ENCODE measurements at places on chromosomes 16 and 17. TPM values are rescaled to one million over a fixed set of nuclear protein-coding genes. Genes with fewer than 3 reads are reported as not detected.
A peak's percentile ranks its signal among the peaks of the same experiment; 100 is the strongest.

GRCh38 chr17:34998205-34998604 is 17.9 kb downstream of the LIG3 start:
- peak; percentile 87 for DNase-seq
- no peaks in the 10 kb centered on the region for H3K27me3 ChIP-seq
- peaks cover 39% of the 10 kb centered on the region for H3K36me3 ChIP-seq
- peaks cover 9% of the 10 kb centered on the region for H3K4me1 ChIP-seq

- DNase-seq = no peak
- no peak overlapping the region for H3K27ac ChIP-seq
- no peaks in the 10 kb centered on the region for H3K36me3 ChIP-seq
- H3K27me3 ChIP-seq = peaks cover 2% of the 10 kb centered on the region
- no peaks in the 10 kb centered on the region for H3K4me1 ChIP-seq
These were observed 27.0 kb upstream of the CAPNS2 start for GRCh38 chr16:55539488-55539887.

Gene ABCA3
- 8.7 TPM for total RNA-seq

- H3K27ac ChIP-seq = no peak overlapping the region
- H3K4me3 ChIP-seq = no peak overlapping the region
- peaks cover 15% of the 10 kb centered on the region for H3K36me3 ChIP-seq
- H3K27me3 ChIP-seq = no peaks in the 10 kb centered on the region
- peaks cover 17% of the 10 kb centered on the region for H3K4me1 ChIP-seq
- no peak for DNase-seq
These were observed 16.2 kb downstream of the NETO2 start for GRCh38 chr16:47127541-47127940.

Gene SLC47A1
- total RNA-seq = 0.28 TPM

GRCh38 chr16:23502466-23502865 is 7.8 kb downstream of the GGA2 start:
- no peak overlapping the region for H3K4me3 ChIP-seq
- H3K27me3 ChIP-seq = no peaks in the 10 kb centered on the region
- peaks cover 32% of the 10 kb centered on the region for H3K36me3 ChIP-seq
- H3K4me1 ChIP-seq = peaks cover 71% of the 10 kb centered on the region
- DNase-seq = no peak

DNA sequence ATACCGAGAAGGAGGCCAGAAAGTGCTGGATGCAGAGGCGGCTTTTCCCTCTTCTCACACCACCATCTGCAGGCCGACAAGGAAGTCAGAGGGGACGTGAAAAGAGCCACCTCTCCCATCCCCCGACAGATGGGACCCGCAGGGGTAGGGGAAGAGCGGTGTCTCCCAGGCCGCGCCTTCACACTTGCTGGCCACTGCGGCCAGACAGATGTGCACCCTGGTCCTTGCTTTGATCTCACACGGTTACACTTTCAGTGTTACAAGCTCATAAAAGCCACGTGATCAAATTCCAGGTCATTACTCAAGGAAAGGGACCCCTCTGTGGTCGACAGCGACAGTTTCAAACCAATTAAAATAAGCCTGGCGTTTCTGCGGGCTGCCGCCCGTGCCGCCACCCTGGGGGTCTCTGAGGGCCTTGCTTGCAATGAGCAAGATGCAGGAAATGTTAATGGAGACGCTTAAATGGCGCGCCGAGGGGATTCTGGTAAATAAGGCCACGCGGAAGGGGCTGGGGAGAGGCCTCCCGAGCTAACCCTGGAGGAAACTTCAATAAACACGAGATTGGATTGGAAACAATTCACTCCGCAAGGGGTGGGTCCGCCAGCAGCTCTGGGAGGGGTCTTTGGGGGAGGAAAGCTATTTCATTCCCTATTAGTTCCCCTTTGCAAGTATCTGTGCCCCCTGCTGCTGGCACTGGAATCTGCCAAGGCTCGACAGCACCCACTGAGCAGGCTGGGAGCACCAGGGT is 240.9 kb downstream of the ENGASE start:
- no peak overlapping the region for H3K4me3 ChIP-seq
- H3K36me3 ChIP-seq = no peaks in the 10 kb centered on the region
- no peaks in the 10 kb centered on the region for H3K4me1 ChIP-seq
- no peak overlapping the region for H3K27ac ChIP-seq

Gene SMPD3
- 0.53 TPM for total RNA-seq

GRCh38 chr16:89697616-89698331 is 3.7 kb downstream of the SPATA2L start:
- H3K27ac ChIP-seq = no peak overlapping the region
- no peaks in the 10 kb centered on the region for H3K27me3 ChIP-seq
- H3K4me3 ChIP-seq = no peak overlapping the region
- DNase-seq = no peak

Gene C16orf92
- not detected for total RNA-seq

- H3K27me3 ChIP-seq = peaks cover 4% of the 10 kb centered on the region
- H3K36me3 ChIP-seq = no peaks in the 10 kb centered on the region
- DNase-seq = peak; percentile 47
- no peak overlapping the region for H3K27ac ChIP-seq
- peaks cover 2% of the 10 kb centered on the region for H3K4me1 ChIP-seq
These were observed 56.1 kb upstream of the ACSF3 start for GRCh38 chr16:89037261-89038152.

GRCh38 chr16:55512941-55513340 is 4.1 kb downstream of the LPCAT2 start:
- no peaks in the 10 kb centered on the region for H3K36me3 ChIP-seq
- peaks cover 11% of the 10 kb centered on the region for H3K4me1 ChIP-seq
- H3K4me3 ChIP-seq = no peak overlapping the region
- H3K27me3 ChIP-seq = peaks cover 43% of the 10 kb centered on the region

GRCh38 chr16:81286190-81286589 is 28.6 kb upstream of the GAN start:
- H3K27me3 ChIP-seq = no peaks in the 10 kb centered on the region
- H3K27ac ChIP-seq = no peak overlapping the region
- no peaks in the 10 kb centered on the region for H3K36me3 ChIP-seq
- no peaks in the 10 kb centered on the region for H3K4me1 ChIP-seq

Gene SLC22A31
- 0.53 TPM for total RNA-seq

GRCh38 chr16:29877266-29877961 is 14.4 kb upstream of the CDIPT start:
- H3K4me1 ChIP-seq = peaks cover 16% of the 10 kb centered on the region
- DNase-seq = peak; percentile 66
- no peak overlapping the region for H3K27ac ChIP-seq
- H3K36me3 ChIP-seq = no peaks in the 10 kb centered on the region

Gene CTRB1
- not detected for total RNA-seq

GRCh38 chr16:1204933-1205332 is 20.1 kb downstream of the TPSG1 start:
- H3K4me3 ChIP-seq = no peak overlapping the region
- no peak for DNase-seq
- no peak overlapping the region for H3K27ac ChIP-seq
- no peaks in the 10 kb centered on the region for H3K36me3 ChIP-seq
- no peaks in the 10 kb centered on the region for H3K27me3 ChIP-seq
- peaks cover 4% of the 10 kb centered on the region for H3K4me1 ChIP-seq

- no peaks in the 10 kb centered on the region for H3K36me3 ChIP-seq
- H3K4me1 ChIP-seq = no peaks in the 10 kb centered on the region
- DNase-seq = no peak
- peaks cover 1% of the 10 kb centered on the region for H3K27me3 ChIP-seq
These were observed at the start of gene SPEM1 for GRCh38 chr17:7419819-7420610. Gene SPEM1 (plus strand): TSS chr17:7420324. CDS start chr17:7420385, 61 bp downstream.

Gene GGNBP2
- 94.0 TPM for total RNA-seq

DNA sequence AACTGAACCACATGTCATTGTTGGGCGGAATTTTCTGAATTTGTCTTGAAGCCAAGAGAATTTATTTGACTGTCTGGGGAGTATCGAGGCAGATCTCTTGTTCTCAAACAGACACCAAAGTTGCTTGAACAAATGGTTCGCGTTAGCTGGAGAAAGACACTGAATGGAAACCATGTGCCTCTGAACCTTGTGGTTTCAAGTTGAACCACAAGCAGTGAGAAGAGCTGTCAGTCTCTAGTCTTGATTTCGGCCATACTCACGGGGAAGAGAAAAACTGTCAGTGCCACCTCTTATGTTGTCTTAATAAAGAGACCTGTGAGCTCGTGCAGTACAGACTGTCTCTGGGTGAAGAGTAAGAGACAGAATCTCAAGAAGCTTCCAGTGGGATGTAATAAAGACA is 886.5 kb upstream of the SOX9 start:
- no peaks in the 10 kb centered on the region for H3K4me1 ChIP-seq
- no peak for DNase-seq
- H3K27me3 ChIP-seq = no peaks in the 10 kb centered on the region
- H3K4me3 ChIP-seq = no peak overlapping the region

Gene ALDOC
- 147 TPM for total RNA-seq

Gene CACNG5
- not detected for total RNA-seq

- H3K27ac ChIP-seq = no peak overlapping the region
- H3K4me3 ChIP-seq = no peak overlapping the region
- no peaks in the 10 kb centered on the region for H3K4me1 ChIP-seq
- peaks cover 26% of the 10 kb centered on the region for H3K27me3 ChIP-seq
- no peak for DNase-seq
These were observed 52.3 kb downstream of the DNAH2 start for GRCh38 chr17:7769854-7770253.

Gene ALDH3A1
- not detected for total RNA-seq

DNA sequence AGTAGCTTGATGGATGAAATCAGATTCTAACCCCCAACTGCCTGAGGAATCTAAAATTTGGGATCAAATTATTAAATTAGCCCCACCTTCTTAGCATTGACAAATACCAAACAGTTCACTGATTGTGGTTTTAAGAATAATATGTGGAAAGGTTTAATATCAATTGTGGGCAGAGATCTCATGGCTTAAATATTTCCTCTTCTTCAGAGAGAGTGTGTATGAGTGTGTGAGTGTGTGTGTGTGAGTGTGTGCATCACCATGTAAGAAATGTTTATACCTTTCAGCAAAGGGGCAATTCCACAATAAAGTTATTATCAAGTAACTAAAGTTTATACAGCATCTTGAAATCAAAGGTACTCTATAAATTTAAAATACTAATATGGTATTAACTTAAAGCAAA is 3.2 kb downstream of the SMURF2 start:
- no peak overlapping the region for H3K4me3 ChIP-seq
- H3K27me3 ChIP-seq = no peaks in the 10 kb centered on the region
- no peak for DNase-seq
- H3K4me1 ChIP-seq = peaks cover 32% of the 10 kb centered on the region

GRCh38 chr16:11215935-11216556 is 40.0 kb downstream of the SOCS1 start:
- peaks cover 34% of the 10 kb centered on the region for H3K36me3 ChIP-seq
- no peak for DNase-seq
- H3K27me3 ChIP-seq = no peaks in the 10 kb centered on the region
- no peak overlapping the region for H3K4me3 ChIP-seq
- no peak overlapping the region for H3K27ac ChIP-seq

Gene TM4SF5
- total RNA-seq = not detected

DNA sequence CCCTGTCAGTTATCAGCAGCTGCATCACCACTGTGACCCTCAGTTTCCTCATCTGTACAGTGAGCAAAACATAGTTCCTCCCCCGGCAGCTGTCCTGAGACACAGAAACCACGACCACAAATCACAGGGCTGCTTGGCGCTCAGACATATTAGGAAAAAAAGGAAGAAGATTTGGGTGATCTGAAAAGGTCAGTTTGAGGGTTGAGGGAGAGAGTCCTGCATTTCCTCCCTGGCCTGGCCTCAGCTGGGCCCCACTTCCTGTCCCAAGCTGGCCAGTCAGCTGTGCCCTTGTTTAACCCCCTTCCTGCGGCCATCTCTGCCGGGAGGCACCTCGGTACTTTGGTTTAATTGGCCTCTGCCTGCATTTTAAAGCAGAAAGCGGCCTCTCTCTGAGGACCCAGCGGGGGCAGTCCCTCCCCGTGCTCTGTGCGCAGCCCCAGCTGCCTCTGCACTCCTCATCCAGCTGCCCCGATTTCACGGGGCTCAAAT is 24.0 kb upstream of the CIBAR2 start:
- H3K4me1 ChIP-seq = peaks cover 13% of the 10 kb centered on the region
- no peak overlapping the region for H3K4me3 ChIP-seq
- H3K27ac ChIP-seq = no peak overlapping the region

- H3K36me3 ChIP-seq = peaks cover 11% of the 10 kb centered on the region
- H3K27me3 ChIP-seq = no peaks in the 10 kb centered on the region
- H3K27ac ChIP-seq = peak overlapping the region; percentile 29
- H3K4me1 ChIP-seq = peaks cover 33% of the 10 kb centered on the region
- DNase-seq = no peak
These were observed 592.3 kb downstream of the MAF start for GRCh38 chr16:79008036-79008868.

DNA sequence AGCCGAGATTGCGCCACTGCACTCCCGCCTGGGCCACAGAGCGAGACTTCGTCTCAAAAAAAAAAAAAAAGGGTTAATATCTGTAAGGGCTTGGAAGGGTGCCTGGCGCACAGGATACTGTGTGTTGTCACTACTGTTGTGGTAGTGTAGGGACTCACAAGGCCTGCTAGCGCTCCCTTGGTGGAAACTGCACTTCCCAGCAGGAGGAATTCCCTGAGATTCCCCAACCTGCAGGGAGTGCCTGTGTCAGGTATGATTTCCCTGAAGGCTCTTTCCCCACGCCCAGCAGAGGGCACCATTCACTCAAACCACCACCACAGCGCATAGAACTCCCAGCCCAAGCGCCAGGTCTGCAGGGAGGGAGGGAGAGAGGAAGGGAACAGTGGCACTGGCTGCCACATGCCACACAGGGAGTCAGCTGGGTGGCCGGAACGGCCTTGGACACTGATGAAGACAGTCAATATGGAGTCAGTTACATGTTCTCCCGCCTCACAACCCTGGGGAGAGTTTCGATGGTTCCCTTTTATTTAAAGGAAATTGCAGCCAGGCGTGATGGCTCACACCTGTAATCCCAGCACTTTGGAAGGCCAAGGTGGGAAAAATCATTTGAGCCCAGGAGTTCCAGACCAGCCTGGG is 32.7 kb upstream of the CDH1 start:
- H3K4me3 ChIP-seq = no peak overlapping the region
- H3K36me3 ChIP-seq = no peaks in the 10 kb centered on the region
- no peaks in the 10 kb centered on the region for H3K27me3 ChIP-seq
- peak; percentile 58 for DNase-seq

DNA sequence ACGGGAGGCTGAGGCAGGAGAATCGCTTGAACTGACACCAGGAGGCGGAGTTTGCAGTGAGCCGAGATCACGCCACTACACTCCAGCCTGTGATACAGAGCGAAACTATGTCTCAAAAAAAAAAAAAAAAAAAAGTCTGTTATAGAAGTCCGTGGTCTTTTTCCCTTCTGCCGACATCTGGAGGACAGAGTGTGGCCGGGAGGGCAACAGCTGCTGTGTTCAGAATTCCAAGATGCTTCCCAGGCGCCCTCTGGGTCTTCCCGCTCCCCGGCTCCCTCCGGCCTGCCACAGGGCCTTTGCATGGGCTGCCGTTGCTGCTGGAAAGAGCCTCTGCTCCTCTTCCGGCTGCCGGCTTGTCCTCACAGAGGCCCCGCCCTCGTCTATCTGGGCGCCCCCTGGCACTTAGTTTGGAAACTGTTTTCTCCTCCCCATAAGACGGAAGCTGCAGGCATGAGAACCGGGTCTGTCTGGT is 2.4 kb upstream of the CACNA1H start:
- no peak overlapping the region for H3K27ac ChIP-seq
- peaks cover 8% of the 10 kb centered on the region for H3K27me3 ChIP-seq
- DNase-seq = peak; percentile 26
- H3K4me3 ChIP-seq = no peak overlapping the region

DNA sequence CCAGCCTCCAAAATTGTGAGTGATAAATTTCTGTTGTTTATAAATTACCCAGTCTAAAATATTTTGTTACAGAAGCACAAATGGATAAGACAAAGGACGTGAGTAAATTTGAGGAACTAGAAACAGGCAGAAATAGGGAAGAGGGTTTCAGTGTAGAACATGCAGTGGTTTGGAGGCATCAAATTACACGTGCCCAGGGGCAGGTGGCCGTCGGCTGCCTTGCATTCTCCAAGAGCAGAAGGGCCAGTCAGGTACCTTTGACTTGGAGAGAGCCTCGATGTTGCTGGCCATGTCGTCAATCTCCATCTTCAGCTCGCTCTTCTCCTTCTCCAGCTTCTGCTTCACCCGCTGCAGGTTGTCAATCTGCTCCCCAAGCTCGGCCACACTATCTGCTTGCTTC is 54.3 kb downstream of the MYH13 start:
- H3K4me1 ChIP-seq = peaks cover 8% of the 10 kb centered on the region
